Hematopoietic multipotent progenitor cell treated with erythropoietin and hydrocortisone succinate and interleukin-3 and kit ligand, for 15 days (in vitro differentiated cells): ENCODE measurements at places on chromosomes 6 and 20.

DNA sequence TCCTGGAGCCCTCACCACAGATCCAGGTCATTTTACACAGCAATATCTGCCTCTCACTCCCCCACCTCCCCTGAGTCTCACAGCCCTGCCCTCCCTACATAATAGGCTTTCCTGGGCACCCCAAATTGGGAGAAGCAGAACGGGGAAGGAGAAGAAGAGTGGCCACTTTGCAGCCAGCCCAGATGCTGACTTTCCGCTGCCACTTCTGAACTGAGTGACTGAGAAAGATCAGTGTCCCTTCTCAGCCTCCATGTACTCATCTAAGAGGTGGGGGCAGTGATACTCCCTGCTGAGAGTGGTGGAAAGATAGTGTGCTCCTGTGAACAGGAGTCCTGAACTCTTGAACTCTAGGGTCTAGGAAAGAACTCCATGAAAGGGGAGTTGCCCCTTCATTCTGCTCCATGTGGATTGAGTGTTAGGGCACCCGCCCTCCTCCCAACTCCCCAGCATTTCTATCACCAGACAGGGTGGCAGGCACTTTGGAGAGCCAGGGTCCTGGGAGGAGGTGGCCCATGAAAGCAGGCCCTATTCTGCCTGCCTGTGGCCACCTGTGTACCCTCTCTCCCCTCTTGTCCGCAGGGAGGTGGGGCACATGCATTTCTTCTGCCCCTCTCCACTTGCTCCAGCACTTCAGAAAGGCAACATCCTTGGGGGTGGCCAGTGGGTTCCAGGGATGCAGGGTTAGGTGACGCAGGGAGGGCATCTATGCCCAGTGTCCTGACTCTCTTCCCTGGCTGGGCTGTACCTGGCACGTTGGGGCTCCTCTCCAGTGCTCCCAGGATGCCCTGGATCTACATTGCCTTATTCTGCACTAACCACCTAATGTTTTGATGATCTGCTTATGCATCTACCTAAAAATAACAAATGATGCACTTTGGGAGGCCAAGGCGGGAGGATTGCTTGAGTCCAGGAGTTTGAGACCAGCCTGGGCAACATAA lies 38.3 kb upstream of the MRPS18A start:
- no peak for DNase-seq

DNA sequence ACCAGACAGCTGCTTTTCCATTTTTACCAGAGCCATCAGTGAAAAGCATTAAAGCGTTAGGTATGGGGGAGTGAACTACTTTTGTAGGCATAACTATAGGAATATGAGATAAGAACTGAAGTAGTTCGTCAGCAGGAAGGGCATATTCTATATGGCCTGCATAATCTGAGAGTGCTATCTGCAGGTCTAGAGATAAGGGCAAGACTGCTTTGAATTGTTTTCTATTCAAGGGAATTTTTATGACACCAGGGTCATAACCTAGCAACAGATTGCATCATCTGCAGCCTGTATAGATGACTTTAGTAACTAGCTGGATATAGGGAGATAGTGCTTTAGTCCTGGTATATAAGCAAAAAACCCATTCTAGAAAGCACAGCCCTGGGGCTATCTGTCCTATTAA lies 437.3 kb upstream of the HTR1E start:
- DNase-seq = no peak

GRCh38 chr20:9555781-9556180 lies 41.4 kb downstream of the LAMP5 start:
- no peak for DNase-seq

- DNase-seq = no peak
Measured at GRCh38 chr6:37688078-37688850, 9.4 kb downstream of the MDGA1 start.

DNA sequence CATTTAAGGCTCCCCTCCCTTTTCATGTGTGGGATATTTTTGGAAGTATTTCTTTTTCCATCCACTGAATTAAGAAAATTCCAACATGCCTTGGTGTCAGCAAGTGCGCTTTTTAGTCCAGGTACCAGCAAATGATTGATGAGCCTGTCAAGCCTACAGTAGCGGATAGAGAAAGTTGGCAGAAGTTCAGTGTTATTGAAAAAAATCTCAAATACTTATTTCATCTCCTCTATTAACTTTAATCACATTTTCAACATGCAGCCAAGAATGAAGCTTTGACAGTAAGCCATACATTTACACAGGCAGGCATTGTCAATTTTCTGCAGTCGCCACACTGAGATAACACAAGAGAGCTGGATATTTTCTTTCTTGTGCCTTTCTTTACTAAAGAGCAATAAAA lies 50.4 kb downstream of the BLOC1S5 start:
- no peak for DNase-seq

GRCh38 chr6:33746036-33746600 lies 587 bp downstream of the IP6K3 start:
- no peak for DNase-seq

GRCh38 chr20:34066476-34067090 lies 45.5 kb downstream of the EIF2S2 start:
- DNase-seq = no peak

DNA sequence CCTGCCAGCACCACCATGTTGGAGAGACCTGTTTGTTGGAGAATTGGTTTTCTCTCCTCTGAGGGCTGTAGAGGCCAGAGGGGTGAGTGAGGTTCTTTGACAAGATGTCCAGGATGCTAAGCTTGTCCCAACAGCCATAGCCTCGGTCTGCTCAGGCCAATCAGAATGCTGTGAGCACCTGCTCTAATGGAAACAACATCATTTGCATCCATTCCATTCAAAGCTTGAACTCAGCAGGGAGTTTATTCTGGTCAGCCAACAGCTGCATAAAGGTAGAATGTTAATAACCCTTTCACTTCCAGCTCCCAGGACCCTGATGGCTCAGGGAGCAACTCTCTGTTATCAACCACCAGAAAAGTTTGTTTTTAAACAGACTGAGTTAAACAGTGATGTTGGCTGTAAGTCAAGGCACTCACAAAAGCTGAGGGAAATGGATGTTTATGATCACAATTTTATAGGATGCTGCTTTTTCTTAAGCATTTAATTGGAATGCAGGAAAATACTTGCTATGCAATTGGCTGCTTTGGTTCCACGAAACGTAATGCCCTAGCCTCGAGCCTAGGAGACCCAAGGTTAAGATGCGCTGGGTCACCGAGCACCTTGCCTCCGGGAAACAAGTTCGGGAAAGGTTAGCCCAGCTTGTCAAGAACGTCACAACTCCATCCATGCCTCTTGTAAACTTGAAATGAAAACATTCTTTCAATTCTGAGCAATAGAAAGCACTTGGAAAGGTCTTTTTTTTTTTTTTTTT lies 155.2 kb downstream of the NFATC2 start:
- no peak for DNase-seq

- peak; percentile 44 for DNase-seq
Measured at GRCh38 chr6:159929819-159930218, 39.0 kb downstream of the MAS1 start.

DNA sequence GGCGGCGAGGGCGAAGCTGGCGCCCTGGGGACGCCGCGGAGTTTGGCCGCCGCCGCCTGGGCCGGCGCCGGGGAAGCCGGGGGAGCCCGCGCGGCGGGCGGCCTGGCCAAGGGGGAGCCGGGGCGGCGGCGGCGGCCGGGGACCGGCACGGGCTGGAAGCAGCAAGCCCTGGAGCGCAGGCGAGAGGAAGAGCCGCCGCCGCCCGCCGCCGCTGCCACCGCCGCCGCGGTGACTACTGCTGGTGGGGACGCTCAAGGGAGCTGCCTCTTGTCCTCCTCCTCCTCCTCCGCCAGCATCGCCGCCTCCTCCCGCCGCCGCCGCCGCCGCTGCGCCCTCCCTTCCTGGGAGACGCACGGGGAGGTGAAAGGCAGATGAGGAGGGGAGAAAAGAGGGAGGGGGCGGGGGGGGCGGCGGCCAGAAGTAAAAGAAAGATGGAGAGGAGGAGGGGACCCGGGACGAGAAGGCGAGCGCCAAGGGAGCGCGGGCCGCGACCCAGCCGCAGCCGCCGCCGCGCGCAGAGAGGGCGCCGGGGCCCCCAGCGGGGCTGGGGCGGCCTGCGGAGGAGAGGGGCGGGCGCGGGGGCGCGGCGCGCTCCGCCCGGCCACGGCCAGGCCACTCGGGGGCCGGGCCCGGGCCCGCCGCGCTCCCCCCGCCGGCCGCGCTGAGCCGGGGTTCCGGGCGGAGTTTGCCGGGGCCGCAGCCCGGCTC lies 846 bp downstream of the PDE10A start:
- DNase-seq = no peak

GRCh38 chr6:105526225-105526872 lies 123.5 kb upstream of the PREP start:
- no peak for DNase-seq

GRCh38 chr6:152398993-152399392 lies 238.2 kb downstream of the SYNE1 start:
- DNase-seq = no peak

DNA sequence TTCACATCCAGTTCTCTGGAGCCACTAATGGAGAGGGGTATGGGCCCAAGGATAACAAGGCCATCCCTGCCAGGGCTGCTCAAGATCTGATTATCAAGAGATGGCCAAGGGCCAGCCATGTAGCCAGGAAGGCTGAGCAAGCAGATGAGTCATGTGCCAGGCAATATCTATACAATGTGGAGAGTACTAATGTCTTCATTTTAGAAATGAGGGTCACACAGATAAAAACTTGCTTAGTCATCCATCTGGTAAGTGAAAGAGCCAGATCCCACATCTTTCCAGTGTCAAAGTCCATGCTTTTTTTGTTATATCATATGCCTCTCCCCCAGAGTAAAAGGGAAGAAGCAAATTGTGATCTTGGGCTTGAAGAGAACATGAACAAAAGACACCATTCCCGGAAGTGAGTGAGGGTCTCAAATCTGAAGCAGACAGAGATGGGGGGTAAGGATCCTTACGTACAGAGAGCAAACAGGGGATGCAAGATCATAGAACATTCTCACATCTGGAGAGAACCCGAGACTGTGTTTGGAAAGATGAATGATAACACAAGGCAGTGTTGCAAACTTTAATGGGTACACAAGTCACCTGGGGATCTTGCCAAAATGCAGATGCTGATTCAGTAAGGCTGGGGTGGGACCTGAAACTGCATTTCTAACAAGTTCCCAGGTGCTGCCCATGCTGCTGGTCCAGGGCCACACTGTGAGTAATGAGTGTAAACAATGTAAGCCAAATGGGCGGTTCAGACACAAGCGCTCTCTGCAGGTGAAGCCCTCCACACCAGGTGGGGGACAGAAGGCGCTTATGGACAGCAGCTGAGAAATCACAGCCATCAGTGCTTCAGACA lies 20.0 kb upstream of the GSTA3 start:
- DNase-seq = peak; percentile 45

- DNase-seq = peak; percentile 6
Measured at GRCh38 chr20:8790442-8791074, 278.3 kb upstream of the PLCB4 start.

- no peak for DNase-seq
Measured at GRCh38 chr20:56981301-56981700, 285.1 kb downstream of the BMP7 start.

GRCh38 chr6:45706319-45706718 lies 309.3 kb downstream of the CLIC5 start:
- no peak for DNase-seq

DNA sequence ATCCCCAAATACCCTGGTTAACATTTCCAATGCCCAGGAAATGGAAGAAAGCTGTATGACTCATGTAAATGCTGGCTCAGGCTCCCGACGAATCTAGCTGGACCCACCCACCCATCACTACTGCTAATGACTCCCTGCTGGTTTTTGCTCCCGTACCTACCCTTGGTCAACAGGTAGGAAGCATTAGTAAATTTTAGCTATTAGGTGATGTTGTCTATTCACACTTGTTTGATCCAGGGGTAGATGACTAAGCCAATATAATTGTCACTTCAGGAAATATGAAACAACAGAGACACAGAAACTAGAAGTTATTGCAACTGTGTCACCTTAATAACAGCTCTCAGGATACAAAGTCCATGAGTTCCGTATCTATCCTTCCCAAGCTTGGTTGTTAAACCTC lies 94.4 kb upstream of the BEND6 start:
- DNase-seq = no peak

DNA sequence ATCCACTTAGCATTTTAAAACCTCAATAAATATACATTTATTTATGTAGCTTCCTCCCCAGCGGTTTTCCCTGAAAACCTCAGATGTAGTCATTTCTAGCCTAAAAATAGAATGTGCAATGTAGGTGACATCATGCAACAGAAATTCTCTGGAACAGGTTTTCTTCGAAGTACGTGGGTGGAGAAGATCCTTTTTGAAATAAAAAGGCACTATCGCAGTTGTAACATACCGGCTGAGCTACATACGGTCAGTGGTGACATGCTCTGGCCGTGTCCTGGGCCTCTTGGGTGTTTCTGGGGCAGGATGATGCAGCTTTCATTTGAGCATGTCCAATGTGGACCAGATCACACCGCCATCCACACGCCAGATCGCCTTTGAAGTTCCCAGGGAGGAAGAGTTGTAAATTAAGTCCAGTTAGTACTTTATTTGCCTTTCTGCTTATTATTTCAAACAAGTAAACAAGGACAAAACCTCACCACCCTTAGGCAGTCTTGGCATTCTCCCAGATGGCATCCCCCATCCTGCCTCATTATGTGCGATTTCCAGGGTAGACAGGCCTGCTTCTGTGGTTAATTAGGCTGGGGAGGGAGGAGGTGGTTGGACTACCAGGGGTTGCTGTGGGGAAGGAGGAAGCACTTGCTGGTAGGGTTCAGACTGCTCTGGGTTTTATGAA lies 109.5 kb upstream of the CLDN20 start:
- DNase-seq = no peak

DNA sequence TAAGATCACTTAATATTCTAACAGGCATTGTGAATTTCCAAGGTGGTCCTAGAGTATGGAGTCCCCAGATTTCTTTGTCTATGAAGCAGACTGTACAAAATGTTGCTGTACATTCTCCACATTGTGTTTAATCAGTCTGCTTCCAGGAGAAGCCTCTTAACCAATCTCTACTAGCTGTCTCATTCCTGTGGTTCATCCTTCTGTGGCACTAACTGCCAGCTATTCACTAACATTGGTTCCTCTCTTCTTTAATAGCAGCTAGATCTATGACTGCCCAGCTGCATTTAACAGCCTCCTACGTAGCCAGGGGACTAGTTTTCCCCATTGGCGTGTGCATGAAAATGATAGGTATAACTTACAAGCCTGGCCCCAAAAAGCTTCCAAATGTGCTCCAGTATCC lies 395.4 kb downstream of the SAMD5 start:
- DNase-seq = no peak

DNA sequence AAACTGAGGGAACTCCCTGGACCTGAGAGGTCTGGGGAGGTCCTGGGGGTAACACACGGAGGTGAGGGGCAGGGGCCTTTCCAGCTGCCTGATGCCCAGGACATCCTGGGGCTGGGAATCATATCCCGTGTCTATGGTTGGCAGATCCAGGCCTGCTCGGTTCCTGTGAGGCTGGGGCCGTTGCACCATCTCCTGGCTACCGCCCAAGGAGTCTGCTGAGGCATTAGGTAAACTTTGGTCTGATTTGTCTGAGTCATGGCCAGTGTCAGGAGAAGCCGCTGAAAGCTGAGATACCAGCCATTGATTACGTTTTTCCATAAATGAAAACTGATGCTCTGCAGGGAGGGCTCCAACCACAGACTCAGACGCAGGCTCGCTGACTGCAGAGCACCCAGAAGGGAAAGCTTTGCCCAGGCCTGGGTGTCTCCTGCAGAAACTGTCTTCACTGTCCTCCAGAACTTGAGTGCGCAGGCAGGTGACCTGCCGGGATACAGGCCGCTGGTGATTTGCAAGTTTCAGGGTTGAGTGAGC lies 14.2 kb downstream of the TRAF3IP2 start:
- DNase-seq = no peak
